ENCODE measurements at places on chromosomes 16 and 17.
A peak's percentile ranks its signal among the peaks of the same experiment; 100 is the strongest.

DNA sequence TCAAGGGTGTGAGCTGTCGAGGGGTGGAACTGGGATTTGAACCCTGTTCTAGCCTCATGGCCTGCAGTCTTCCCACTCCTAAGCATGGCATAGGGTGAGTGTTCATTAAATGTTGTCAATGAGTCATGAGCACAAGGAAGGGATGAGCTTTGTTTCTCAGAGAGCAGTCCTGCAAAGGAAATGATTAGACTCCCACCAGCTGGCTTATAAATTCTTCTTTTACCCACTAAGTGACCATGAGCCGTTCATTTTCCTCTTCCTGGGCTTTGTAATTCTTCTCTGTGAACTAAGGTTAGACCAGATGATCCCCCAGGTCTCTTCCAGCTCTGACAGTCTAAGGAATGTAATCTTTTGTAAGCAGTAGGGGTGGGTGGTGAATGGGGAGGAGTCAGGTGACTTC is 47.9 kb upstream of the HNF1B start:
- DNase-seq: no peak
- no peak overlapping the region for H3K27ac ChIP-seq
- H3K4me1 ChIP-seq: no peaks in the 10 kb centered on the region
- H3K36me3 ChIP-seq: no peaks in the 10 kb centered on the region
- H3K4me3 ChIP-seq: no peak overlapping the region

DNA sequence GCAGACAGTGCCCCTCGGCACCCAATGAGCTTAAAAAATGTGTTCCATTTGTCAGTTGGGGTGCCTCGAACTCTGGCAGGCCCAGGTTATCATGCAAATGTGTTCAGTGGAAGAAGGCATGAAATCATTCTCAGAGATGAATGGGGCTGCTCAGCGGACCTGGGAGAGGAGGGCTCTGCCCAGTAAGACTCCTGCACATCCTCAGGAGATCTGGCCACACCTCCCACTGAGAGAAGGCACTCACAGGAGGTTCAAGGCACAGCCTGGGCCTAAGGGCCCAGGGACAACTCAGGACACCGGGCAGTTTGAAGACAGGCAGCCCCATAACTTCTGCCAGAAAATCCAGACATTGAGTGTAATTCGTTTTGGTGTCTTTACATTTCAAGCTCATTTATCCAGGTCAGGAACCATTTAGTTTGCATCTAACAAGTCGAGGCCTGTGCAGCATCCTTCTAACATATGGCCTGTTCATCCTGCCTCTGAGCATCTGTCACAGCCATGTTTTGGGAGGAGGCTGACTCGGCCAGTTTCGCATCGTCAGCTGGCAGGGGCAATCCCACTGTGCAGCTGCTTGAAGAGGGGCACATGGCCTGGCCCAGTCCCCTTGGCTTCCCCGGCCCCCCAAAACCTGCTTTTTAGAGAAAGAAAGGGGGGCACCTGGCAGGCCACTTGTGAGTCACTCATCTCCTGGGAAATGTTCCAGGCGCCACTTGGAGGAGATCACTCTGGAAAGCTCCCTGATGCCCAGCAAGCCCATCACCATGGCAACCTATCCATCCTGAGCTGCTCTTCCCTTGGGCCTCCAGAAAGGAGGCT is 31.2 kb upstream of the BCAR1 start:
- H3K4me1 ChIP-seq: peaks cover 4% of the 10 kb centered on the region
- no peaks in the 10 kb centered on the region for H3K36me3 ChIP-seq
- H3K4me3 ChIP-seq: no peak overlapping the region
- H3K27me3 ChIP-seq: no peaks in the 10 kb centered on the region

DNA sequence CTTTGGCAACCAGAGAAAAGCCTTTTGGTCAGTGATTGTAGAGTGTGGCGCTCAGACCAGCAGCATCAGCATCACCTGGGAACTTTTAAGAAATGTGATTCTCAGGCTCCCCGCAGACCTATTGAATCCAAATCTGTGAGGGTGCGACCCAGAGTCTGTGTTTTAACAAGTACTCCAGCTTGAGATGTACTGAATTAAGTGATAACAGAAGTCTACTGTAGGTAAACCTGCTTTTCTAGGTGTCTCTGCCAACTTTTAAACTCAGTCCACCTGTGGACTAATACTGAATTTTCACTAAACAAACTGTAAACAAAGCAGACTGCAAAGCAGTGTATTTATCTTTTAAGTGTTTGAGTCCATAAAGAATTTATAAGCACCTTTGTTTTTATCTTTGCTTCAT is 43.6 kb downstream of the NUP93 start:
- H3K36me3 ChIP-seq: no peaks in the 10 kb centered on the region
- no peak overlapping the region for H3K4me3 ChIP-seq
- H3K4me1 ChIP-seq: peaks cover 35% of the 10 kb centered on the region
- no peak overlapping the region for H3K27ac ChIP-seq

GRCh38 chr16:23206986-23207385 is 24.4 kb downstream of the SCNN1G start:
- H3K27ac ChIP-seq: no peak overlapping the region
- no peak overlapping the region for H3K4me3 ChIP-seq
- H3K4me1 ChIP-seq: peaks cover 10% of the 10 kb centered on the region
- H3K27me3 ChIP-seq: no peaks in the 10 kb centered on the region

DNA sequence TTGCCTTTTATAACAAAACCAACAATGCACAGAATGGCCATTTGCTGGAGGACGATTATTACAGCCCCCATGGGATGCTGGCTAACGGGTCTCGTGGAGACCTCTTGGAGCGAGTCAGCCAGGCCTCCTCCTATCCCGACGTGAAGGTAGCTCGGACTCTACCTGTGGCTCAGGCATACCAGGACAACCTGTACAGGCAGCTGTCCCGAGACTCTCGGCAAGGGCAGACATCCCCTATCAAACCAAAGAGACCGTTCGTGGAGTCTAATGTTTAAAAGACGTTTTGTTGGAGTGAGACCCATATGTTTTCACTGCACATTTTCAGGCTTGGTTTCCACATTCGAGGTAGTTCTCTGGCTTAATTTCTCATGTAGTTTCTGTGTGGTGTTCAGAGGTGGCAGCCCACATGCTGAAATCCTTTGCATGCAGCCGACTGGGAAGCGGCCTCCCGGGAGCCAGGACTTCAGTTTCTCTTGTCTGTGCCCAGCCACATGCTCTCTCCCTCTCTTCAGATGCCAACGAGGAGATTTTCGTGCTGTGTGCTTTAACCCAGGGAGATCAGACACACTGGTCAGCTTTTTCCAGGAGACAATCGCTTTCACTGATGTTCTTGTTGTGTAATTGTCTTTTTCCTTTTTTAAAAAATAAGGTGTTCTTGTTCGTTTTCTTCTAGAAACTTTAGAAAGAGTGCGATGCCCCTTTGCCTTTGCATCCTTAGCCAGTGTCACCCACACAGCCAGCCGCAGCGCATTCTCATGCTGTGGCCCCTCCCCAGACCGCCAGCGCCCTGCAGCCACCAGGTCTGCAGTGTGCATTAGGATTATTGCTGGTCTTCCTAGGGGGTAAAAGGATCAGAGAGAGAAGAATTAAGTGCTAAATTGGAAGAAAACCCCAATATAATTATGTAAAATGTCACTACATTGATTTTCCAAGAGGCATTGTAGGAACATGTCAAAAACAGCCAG is 24.1 kb downstream of the CYB561 start:
- H3K36me3 ChIP-seq: peaks cover 15% of the 10 kb centered on the region
- no peaks in the 10 kb centered on the region for H3K27me3 ChIP-seq
- no peak overlapping the region for H3K4me3 ChIP-seq
- peaks cover 15% of the 10 kb centered on the region for H3K4me1 ChIP-seq
- H3K27ac ChIP-seq: no peak overlapping the region

GRCh38 chr16:8646326-8647053 is 25.0 kb downstream of the METTL22 start:
- H3K27ac ChIP-seq: no peak overlapping the region
- H3K27me3 ChIP-seq: no peaks in the 10 kb centered on the region
- peaks cover 18% of the 10 kb centered on the region for H3K36me3 ChIP-seq
- no peak for DNase-seq

GRCh38 chr16:62404842-62405611 is 368.8 kb upstream of the CDH8 start:
- no peak overlapping the region for H3K4me3 ChIP-seq
- DNase-seq: no peak
- H3K36me3 ChIP-seq: no peaks in the 10 kb centered on the region
- H3K27ac ChIP-seq: no peak overlapping the region

- peak overlapping the region; percentile 65 for H3K4me3 ChIP-seq
- H3K36me3 ChIP-seq: no peaks in the 10 kb centered on the region
- DNase-seq: peak; percentile 58
Observed at GRCh38 chr17:31488264-31488981, 96.9 kb downstream of the RAB11FIP4 start.

All from upper lobe of left lung (tissue), 6 donors.